ENCODE measurements at places on chromosomes 1 and 21. TPM values are rescaled to one million over a fixed set of nuclear protein-coding genes. Genes with fewer than 3 reads are reported as not detected.

- no peak for DNase-seq
- no peak overlapping the region for H3K4me3 ChIP-seq
- H3K27ac ChIP-seq = no peak overlapping the region
Measured at GRCh38 chr1:24779689-24780464, 34.6 kb downstream of the CLIC4 start.

- no peak for DNase-seq
- H3K27ac ChIP-seq = no peak overlapping the region
- H3K27me3 ChIP-seq = no peaks in the 10 kb centered on the region
- peaks cover 97% of the 10 kb centered on the region for H3K36me3 ChIP-seq
Measured at GRCh38 chr1:15943992-15944307, 32.0 kb downstream of the ZBTB17 start.

GRCh38 chr1:244210884-244211558, 159.9 kb downstream of the ZBTB18 start:
- H3K4me1 ChIP-seq = no peaks in the 10 kb centered on the region
- no peaks in the 10 kb centered on the region for H3K27me3 ChIP-seq
- H3K27ac ChIP-seq = no peak overlapping the region
- no peak overlapping the region for H3K4me3 ChIP-seq
- H3K36me3 ChIP-seq = no peaks in the 10 kb centered on the region

- H3K4me3 ChIP-seq = no peak overlapping the region
- no peak overlapping the region for H3K27ac ChIP-seq
- no peak for DNase-seq
- no peaks in the 10 kb centered on the region for H3K27me3 ChIP-seq
Measured at GRCh38 chr21:15353546-15353945, 288.7 kb upstream of the NRIP1 start.

- no peak for DNase-seq
- H3K4me3 ChIP-seq = no peak overlapping the region
- no peak overlapping the region for H3K27ac ChIP-seq
- H3K27me3 ChIP-seq = no peaks in the 10 kb centered on the region
- peaks cover 58% of the 10 kb centered on the region for H3K36me3 ChIP-seq
- H3K4me1 ChIP-seq = no peaks in the 10 kb centered on the region
Measured at GRCh38 chr1:41523949-41524675, 39.6 kb upstream of the EDN2 start.

DNA sequence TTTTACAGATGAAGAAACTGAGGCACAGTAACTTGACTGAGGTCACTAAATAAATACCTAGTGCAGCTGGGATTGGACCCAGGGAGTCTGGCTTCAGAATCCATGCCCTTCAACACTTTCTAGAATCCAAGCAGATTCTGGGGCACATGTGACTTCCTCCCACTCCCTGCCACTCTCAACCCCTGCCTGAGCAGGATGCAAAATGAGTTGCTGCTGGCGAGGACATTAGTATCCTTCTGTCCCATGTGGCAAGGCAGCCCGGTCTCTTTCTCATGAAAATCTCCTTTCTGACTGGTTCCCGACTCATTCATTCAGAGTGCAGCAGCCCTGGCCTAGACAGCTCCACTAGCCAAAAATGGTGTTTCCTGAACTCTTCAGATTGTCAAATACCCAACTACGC, 28.4 kb downstream of the TNNT2 start:
- no peaks in the 10 kb centered on the region for H3K4me1 ChIP-seq
- H3K27me3 ChIP-seq = peaks cover 20% of the 10 kb centered on the region
- no peak overlapping the region for H3K27ac ChIP-seq
- no peaks in the 10 kb centered on the region for H3K36me3 ChIP-seq

DNA sequence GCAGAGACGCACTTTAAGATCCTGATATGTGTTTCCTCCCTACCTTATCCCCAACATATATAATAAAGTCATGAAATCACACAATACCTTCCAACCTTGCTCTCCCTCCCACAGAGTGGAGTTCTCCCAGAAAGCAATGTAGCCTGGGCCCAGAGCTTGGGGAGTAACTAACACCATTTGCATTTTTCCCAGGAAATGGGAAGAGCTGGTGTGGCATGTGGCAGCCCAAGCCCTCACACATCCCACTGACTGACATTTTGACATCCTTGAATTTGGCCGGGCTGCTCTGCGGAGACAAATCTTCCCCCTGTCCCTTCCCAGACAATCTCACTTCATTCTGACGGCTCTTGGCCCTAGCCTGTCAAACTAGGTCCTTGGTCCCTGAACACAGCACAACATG, 37.0 kb upstream of the ATP2B4 start:
- H3K4me3 ChIP-seq = no peak overlapping the region
- H3K27me3 ChIP-seq = peaks cover 13% of the 10 kb centered on the region
- H3K4me1 ChIP-seq = no peaks in the 10 kb centered on the region
- no peaks in the 10 kb centered on the region for H3K36me3 ChIP-seq

DNA sequence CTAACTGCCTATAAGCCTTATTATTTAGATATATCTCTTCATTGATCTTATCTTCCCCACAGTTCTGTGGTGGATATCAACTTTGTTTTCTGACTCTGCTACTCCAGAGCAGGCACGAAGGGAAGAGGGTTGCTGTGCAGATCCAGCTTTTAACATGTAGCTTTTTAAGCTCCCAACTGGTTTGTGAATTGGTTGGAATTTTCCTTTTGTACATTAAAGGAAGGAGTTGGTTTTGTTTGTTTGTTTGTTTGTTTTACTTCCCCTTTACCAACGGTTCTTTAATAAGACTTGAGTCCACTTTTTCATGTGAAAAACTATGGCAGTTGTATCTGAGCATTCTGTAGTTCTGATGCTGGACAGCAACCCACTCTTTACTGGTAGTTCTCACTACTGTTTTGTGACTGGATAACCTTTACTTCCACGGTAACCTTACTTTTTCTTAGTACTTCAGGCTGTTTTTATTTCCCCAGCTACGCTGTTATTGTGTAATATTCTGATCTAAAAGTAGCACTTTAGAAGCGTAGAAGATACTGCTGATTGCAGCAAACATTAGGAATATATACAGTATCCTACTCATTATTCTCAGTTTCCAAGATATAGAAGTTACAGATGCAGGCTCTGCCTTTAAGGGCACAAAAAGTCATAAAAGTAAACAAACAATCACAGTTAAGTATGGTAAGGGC, 1.6 kb downstream of the GNPAT start:
- DNase-seq = no peak
- H3K36me3 ChIP-seq = peaks cover 19% of the 10 kb centered on the region
- no peak overlapping the region for H3K27ac ChIP-seq
- H3K27me3 ChIP-seq = no peaks in the 10 kb centered on the region
- H3K4me3 ChIP-seq = no peak overlapping the region
- H3K4me1 ChIP-seq = peaks cover 15% of the 10 kb centered on the region

- no peak overlapping the region for H3K4me3 ChIP-seq
- H3K4me1 ChIP-seq = no peaks in the 10 kb centered on the region
- H3K36me3 ChIP-seq = no peaks in the 10 kb centered on the region
- no peak overlapping the region for H3K27ac ChIP-seq
- no peak for DNase-seq
Measured at GRCh38 chr1:225258811-225259210, 169.0 kb downstream of the LBR start.

DNA sequence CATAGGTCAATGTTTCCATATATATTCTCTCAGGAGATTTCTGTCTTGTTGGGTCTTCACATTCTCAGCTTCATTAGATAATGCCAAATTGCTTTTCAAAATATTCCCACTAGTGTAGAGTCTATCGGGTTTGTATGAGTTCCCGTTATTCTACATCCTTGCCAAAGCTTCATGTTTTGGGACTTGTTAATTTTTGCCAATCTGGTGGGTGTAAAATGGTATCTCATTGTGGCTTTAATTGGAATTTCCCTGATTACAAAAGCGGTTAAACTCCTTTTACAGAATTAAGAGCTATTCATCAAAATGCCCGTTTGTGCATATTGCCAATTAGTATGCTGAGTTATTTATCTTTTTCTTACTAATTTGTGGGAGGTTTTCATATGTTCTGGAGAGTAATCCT, 708.4 kb upstream of the ADAMTS5 start:
- DNase-seq = no peak
- H3K27ac ChIP-seq = no peak overlapping the region
- H3K4me1 ChIP-seq = no peaks in the 10 kb centered on the region
- no peaks in the 10 kb centered on the region for H3K27me3 ChIP-seq
- H3K36me3 ChIP-seq = no peaks in the 10 kb centered on the region

- no peaks in the 10 kb centered on the region for H3K4me1 ChIP-seq
- no peak for DNase-seq
- H3K27me3 ChIP-seq = no peaks in the 10 kb centered on the region
- no peak overlapping the region for H3K4me3 ChIP-seq
- H3K36me3 ChIP-seq = no peaks in the 10 kb centered on the region
- H3K27ac ChIP-seq = no peak overlapping the region
Measured at GRCh38 chr1:93963585-93963984, 54.4 kb upstream of the GCLM start.

- no peak overlapping the region for H3K4me3 ChIP-seq
- H3K27ac ChIP-seq = no peak overlapping the region
Measured at GRCh38 chr1:159122005-159122621, 45.5 kb upstream of the AIM2 start.

DNA sequence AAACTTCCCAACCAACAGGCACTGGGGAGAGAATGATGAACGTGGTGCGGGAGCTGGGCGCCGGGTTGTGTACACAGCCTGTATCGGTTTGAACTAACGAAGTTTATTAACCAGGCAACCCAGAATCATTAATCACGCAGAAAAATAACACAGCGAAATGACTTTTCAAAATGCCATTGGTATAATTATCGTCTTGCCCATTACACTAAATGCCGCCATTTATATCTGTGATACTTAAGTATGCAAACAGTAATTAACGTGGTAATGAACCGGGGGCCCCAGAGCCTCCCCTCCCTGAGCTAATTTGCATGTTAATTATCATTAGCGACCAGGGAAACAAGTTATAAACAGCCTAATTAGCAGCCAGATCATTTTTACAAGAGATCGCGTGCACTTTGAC, 5.1 kb upstream of the TTC34 start:
- no peaks in the 10 kb centered on the region for H3K4me1 ChIP-seq
- no peak for DNase-seq
- no peaks in the 10 kb centered on the region for H3K36me3 ChIP-seq
- H3K4me3 ChIP-seq = no peak overlapping the region

DNA sequence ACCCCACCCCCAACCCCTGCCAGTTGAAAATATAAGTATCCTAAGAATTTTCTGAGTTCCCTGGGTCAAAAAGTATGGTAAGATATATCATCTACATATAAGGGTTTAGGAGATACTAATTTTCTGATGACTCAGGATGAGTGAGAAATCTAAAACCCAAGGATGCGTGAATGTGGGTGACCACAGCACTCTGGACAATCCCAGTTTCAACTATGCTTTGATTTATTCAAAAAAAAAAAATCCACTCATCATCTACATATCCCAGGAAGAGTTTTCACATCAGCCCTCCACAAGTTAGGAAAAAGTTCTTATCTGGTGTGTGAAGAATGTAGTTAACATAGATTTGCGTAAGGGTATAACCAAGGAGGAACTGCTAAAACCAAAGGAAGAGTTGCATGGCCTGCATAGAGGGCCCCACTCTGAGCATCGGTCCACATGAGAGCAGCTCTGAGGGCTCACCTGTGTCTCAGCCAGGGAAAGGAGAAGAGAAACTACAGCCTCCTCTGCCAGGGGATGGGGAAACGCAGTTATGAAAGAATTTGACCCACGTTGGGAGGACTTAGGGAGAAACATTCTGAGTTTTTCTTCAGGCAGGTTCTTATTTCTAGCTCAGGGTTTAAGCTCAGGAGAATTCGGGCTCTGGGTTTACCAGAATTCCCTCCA, 18.8 kb downstream of the LAMB3 start:
- H3K27me3 ChIP-seq = peaks cover 7% of the 10 kb centered on the region
- no peaks in the 10 kb centered on the region for H3K36me3 ChIP-seq
- no peak overlapping the region for H3K27ac ChIP-seq
- H3K4me1 ChIP-seq = no peaks in the 10 kb centered on the region
- no peak for DNase-seq
- H3K4me3 ChIP-seq = no peak overlapping the region

GRCh38 chr1:234675572-234675971, 65.6 kb upstream of the IRF2BP2 start:
- H3K27ac ChIP-seq = peak overlapping the region; percentile 36
- no peak overlapping the region for H3K4me3 ChIP-seq
- H3K27me3 ChIP-seq = no peaks in the 10 kb centered on the region
- H3K4me1 ChIP-seq = peaks cover 8% of the 10 kb centered on the region
- DNase-seq = no peak
- no peaks in the 10 kb centered on the region for H3K36me3 ChIP-seq

ZNF593OS gene
- not detected for total RNA-seq

PAPPA2 gene
- total RNA-seq = 0.28 TPM

PTCH2 gene
- total RNA-seq = 0.33 TPM

ANXA9 gene
- 0.14 TPM for total RNA-seq

VWA5B1 gene
- 0.05 TPM for total RNA-seq

CA6 gene
- 1.5 TPM for total RNA-seq

MCOLN2 gene
- total RNA-seq = 8.0 TPM

PRAMEF20 gene
- total RNA-seq = 0.05 TPM

Data from thymus (tissue), 14 donors.